ENCODE measurements at places on chromosomes 11 and 22. TPM values are rescaled to one million over a fixed set of nuclear protein-coding genes. Genes with fewer than 3 reads are reported as not detected.

Gene FDX1
- total RNA-seq, result 13.7 TPM

Gene MMP13
- total RNA-seq, result 0.42 TPM

Gene GCAT
- total RNA-seq, result 4.8 TPM

Gene AASDHPPT
- total RNA-seq, result 39.8 TPM

Gene DGCR6
- 1.2 TPM for total RNA-seq

Data from thymus (tissue), 14 donors.